Stimulated activated CD8-positive, alpha-beta memory T cell treated with anti-CD3 and anti-CD28 coated beads, Interleukin-12 subunit alpha, Interleukin-12 subunit beta, amount 100 ng/mL, for 4 hours (primary cell): ENCODE measurements at places on chromosomes 1 and 21.

- no peak for DNase-seq
These were observed 716.4 kb downstream of the AMY1C start for GRCh38 chr1:104466068-104466467.

GRCh38 chr1:98147280-98147679 is 226.4 kb upstream of the DPYD start:
- no peak for DNase-seq

- no peak for DNase-seq
These were observed 9.9 kb upstream of the MAPKAPK2 start for GRCh38 chr1:206674745-206675175.

DNA sequence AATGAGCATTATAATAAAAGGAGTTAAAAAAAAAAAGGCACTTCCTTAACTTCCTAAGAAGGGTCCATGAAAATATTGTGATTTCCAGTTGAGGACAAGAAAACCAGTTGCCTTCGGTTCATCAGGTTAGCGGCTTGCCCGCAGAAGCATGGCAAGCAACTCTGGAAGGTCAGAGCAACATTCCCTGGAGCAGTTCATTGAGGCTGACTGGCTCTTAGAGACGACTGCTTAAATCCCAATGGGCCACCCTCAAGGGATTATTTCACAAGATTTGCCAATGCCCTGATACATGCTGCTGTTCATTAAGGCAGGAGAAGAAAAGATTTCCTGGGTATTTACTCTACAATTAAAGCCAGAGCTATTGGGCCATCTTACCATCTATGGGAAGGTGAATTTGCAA is 29.0 kb upstream of the CASQ2 start:
- no peak for DNase-seq

DNA sequence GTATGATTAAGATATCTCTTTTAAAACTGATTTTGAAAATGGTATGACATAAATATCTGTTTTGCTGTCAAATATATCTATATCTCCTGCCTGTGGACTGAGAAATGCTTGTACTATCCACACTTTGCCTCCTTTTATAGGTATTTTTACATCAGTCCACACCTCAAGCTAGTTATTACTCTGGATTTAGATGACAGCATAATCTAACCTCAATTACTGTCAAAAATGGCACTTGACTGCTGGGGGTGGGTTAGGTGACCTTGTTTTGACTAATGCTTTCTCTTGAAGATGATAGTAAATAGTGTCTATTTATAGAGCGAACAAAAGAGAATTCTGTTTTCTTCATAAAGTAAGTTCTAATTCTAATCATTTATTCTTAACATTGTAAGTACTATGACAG is 9.1 kb downstream of the ADGRL2 start:
- no peak for DNase-seq

DNA sequence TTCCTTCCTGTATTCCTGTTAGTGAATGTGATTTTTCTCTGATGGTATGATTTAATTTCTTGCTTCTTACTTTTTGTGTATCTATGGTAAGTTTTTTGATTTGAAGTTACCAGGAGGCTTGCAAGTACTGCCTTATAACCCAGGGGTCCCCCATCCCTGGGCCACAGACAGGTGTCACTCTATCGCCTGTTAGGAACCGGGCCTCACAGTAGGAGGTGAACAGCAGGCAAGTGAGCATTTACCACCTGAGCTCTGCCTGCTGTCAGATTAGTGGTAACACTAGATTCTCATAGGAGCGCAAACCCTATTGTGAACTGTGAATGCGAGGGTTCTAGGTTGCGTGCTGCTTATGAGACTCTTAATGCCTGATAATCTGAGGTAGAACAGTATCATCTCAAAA is 143.3 kb downstream of the RPS6KC1 start:
- no peak for DNase-seq

- DNase-seq: no peak
These were observed 18.1 kb downstream of the RGS2 start for GRCh38 chr1:192826791-192827546.

GRCh38 chr1:160866001-160866694 is 3.5 kb upstream of the CD244 start:
- no peak for DNase-seq

DNA sequence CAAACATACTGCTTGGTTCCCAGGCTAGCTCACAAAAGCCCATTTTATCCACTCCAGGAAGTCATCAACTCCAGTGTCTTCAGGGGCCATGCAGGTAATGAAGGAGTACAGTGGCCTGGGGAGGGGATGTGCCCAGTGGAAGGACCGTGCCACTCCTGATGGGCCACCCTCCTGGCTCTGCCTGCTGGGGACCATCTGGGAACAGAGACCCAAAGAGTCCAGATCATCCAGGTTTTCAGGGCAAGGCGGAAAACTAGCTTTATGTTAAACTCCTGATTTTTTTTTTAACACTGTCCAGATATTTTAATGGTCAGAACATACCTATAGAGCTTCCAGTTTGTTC is 75.6 kb downstream of the CD46 start:
- no peak for DNase-seq

DNA sequence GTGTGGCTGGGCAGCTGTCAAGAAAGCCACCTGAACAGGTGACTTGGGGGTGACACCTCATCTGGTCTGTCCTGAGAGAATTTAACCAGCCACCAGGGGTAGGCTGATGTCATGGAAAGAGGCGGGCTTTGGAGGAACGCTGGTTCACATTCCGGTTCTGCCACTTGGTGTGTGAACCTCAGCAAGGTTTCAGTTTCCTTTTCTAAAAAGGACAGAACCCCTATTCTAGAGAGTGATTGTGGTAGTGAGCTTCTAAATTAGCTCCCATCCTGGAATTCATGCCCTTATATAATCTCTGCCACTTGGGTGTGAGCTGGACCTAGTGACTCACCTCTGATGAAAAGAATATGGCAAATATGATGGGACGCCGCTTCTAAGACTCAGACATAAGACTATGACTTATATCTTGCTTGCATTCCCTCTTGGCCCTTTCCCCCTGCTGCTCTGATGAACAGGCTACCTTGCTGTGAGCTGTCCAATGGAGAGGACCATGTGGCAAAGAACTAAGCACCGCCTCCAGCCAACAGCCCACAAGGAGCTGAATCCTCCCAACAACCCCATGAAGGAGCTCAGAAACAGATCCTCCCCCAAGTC is 332.1 kb downstream of the RRAGC start:
- peak; percentile 32 for DNase-seq

DNA sequence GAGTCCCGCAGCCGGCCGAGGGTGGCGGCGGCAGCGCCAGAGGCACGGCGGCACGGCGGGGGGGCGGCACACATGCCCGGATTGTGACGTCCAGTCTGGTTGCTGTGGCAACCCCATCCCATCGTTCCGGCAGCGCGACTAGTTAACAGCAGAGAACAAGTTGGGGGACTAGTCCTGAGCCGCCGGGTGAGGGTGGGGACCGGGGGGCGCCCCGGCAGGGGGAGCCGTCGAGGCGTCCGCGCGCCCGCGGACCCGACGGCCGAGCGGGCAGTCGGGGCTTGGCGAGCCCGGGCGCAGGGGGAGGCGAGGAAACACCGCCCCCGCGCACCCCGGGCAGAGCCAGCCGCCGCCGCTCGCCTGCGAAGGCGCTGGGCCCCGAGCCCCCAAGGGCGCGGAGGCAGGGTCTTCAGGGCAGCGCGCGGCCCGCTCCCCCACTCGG is at the start of gene CHD5:
CHD5 (minus strand) TSS at position 54 of the 439 bp plus-strand sequence. CDS start 298 bp downstream, outside the sequence.
- DNase-seq: no peak

GRCh38 chr1:225709101-225709500 is 56.2 kb upstream of the ENAH start:
- no peak for DNase-seq

DNA sequence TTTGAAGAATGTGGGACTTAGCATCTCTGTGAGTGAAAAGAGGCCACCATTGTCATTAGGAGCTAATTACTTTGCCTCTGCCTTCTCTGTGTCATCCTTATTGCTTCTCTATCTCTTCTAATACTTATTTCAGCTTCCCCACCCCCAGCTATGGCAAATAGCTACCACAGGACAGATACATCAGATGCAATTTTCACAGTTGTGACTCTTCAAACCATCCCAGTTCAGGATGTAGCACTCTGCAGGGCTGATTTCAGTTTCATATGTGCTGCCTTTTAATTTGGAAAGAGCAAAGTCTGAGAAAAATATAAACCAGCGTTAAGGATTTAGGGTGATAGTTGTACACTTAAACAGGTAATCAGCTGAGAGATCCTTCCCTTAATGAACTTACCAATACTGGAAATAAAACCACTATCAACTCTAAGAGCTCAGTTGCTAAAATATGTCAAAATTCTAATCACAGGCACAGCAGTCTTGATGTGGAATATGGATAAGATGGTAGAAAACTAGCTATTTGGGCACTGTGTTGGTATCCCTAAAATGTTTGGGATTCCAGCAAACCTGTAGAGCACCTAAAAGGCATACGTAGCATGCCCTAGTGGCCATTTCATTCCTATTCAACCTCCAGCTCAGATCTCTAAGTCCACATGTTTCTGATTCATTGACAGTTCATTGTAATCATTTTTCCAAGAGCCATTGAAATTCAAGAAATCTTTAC is 148.4 kb downstream of the SYT2 start:
- no peak for DNase-seq

- no peak for DNase-seq
These were observed 75.5 kb upstream of the IPO9 start for GRCh38 chr1:201753492-201753891.

GRCh38 chr1:25098717-25099116 is 133.6 kb downstream of the SYF2 start:
- no peak for DNase-seq

DNA sequence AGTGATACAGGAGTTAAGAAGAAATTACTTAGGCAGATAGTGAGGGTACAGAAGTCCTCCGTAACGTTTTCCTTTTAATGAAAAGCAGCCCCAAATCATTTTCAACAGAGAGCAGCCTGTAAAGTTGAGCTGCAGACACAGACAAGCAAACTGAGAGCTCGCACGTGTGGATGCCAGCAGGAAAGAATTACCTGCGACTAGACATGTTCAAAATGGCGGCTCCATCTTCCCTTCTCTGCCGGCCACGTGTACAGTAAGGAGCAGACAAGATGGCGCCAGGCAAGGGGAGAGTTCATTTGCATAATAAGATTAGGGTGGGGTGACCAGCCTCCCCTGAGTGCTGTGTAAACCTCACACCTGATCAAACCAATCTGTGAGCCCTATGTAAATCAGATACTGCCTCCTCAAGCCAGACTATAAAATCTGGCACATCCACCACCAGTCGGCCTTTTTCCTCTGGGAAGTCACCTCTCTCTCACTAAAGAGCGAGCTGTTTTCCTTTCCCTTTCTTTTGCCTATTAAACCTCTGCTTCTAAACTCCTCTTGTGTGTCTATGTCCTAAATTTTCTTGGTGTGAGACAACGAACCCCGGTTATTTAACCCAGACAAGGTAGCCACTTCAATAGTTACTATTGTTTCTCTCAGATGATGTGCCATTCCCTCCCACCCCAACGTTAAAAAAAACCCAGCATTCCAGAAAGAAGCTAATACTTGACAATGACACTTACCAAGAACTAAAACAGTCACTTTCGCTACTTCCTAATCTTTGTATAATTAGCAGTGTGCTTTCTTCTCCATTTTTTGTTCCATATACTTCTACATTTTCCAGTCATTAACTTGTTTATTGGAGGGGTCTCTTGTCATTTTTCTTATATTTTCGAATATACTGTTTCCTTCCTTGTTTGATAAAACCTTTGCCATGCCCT is 27.4 kb downstream of the DUSP10 start:
- no peak for DNase-seq

- no peak for DNase-seq
These were observed 80.9 kb downstream of the BACH1 start for GRCh38 chr21:29379517-29380054.

DNA sequence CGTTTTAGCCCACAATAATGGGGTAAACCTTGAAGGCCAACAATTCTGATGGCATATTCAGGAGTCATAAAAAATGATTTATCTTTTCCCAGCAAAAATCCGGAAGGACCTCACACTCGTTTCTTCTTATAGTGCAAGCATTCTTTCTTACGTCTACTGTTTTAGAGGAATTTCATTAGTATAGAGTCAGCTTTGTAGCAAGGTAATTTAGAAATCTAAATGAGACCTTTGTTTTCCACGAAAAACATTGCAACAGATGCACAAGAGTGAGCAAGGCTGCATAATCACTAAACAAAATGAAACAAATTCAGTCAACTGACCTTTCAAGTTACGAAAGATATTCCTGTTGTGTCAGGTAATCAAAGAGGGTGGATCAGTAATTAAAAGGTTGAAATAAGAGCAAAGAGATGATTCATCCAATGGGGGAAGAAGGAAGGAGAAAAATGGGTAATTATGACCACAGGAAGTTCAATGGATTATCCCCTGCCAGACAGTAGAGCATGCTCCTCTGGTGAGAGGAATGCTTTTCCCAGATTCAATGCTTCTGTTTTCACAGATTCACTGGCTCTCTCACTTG is 560 bp upstream of the CSDE1 start:
- DNase-seq: no peak

DNA sequence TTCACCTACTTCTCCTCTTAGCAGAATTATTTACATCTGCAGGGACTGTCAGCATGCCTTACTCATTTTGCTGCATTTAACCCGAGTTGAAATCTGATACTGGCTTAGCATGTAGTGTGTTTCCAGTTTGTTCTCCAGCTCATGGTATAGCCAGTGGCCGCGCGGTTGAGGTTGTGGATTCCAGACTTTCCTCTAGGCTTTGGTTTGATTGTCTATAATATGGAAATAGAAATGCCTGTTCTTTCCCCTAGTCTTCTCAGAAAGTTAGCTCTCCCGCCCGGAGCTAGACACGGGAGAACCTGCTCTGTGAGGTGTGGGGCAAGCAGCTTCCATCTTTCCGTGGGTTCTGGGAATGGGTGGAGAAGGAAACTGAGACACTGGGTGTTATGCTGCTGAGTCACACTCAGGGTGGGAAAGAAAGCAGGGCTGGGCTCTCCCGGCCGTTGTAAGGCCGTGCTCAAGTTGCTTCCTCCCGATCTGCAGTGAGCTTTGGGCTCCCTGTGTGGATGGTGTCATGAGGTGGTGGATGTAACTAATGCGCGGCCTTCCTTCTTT is 206.8 kb upstream of the TMEM51 start:
- no peak for DNase-seq

DNA sequence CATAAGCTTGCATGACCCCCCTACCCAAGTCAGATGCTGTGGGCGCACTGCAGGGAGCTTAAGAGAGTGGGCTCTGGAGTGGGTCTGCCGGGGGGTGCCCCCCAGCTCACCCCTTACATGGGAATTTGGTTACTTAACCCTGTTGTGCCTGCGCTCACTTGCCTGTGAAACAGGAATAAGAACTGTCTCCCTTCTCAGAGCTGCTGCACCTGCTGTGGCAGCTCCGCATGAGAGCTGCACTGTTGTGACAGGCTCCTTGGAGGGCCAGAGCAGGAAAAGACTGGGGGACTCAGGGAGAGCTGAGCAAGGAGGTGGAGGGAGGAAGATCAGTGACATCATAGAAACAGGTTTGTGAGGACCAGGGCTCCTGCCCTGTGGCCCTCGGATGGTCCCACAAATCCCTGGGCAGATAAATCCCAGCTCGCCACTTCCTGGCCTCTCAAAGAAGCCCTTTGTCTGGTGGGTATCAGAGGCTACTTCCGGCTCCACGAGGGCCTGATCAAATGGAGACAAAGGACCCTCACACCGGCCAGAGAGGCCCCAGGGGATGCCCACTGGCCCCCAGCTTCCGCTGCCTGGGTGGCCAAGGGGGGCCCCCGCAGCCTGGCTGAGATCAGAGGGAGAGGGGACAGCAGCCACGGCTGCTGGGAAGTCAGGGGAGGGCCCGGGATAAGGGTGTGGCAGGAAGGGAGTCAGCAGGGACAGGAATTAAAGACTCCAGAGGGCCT is 28.9 kb upstream of the LAPTM5 start:
- no peak for DNase-seq

GRCh38 chr1:1361982-1362423 is 3.6 kb upstream of the MXRA8 start:
- DNase-seq: no peak
